ENCODE measurements at places on chromosomes 11 and 22. TPM values are rescaled to one million over a fixed set of nuclear protein-coding genes. Genes with fewer than 3 reads are reported as not detected.

DNA sequence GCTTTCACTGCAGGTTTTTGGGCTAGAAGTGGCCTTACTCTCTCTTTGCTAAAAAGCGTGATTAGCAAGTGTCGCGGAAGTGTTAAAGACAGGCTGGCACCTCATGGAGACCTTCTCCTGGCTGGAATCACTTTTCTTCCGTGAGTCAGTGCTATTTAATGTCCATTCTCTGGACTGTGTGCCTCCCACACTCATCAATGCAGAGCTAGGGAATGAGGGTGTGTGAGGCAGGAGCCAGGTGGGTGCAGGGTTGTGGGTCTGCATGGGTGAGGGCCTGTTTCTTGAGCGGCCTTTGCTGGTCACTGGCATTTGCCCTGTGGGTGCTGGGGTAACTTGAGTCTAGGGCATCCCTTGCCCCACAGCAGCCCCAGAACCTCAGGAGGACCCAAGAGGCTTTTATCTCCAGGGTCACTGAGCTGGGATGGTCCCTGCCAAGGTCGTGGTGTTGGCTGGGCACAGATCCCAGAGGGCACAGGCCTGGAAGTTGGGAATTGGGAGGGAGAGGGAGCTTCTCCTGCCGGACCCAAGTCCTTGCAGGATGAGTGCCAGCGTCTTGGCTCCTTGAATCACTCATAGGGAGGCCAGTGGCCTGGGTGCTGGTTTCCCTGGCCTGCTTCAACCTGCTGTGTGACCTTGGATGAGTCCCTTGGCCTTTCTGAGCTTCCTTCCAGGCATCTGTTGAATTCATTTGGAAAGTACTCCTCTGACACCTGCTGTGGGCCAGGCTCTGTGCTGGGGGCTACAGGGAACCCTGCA lies 30.0 kb downstream of the KIAA1671 start:
- no peak for DNase-seq

GRCh38 chr11:80136991-80137390 lies 696.2 kb upstream of the TENM4 start:
- DNase-seq, result no peak

DNA sequence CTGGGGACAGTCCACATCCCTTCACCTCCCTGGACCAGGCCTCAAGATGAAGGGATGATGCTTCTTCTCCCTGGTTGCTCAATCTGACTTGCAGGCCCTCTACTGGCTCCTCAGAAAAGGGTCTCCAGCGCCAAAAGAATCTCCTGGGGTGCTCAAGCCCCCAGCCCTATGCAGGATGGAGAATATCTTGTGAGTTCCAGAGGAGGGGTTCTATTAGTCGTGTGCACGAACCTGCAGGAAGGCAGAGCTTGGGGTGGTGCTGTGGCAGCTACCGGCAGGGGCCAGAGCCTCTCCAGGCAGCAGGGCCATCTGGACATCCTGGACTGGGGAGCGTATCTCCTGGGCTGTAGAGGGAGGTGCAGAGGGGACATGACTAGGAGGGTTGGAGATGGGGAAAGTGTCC lies 1339.5 kb downstream of the BRD1 start:
- DNase-seq, result no peak

DNA sequence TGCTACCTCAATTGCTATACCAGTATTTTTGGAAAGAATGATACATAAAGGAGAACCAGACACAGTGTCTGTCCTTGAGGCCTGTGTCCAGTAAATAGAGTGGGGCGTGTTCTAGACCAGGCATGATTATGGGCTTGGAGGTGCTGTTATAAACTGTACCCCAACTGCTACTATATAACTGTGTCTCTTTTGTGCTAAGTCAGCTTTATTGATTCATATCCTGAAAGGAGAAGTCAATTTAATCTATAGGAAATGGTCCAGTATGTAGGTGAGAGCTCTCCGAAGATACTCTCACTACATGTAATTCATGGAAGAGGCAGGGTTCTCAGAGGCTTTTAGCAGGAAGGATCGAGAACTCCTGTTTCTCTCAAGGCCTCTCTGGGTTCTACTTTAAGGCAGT lies 334.3 kb downstream of the TMEM135 start:
- no peak for DNase-seq

DNA sequence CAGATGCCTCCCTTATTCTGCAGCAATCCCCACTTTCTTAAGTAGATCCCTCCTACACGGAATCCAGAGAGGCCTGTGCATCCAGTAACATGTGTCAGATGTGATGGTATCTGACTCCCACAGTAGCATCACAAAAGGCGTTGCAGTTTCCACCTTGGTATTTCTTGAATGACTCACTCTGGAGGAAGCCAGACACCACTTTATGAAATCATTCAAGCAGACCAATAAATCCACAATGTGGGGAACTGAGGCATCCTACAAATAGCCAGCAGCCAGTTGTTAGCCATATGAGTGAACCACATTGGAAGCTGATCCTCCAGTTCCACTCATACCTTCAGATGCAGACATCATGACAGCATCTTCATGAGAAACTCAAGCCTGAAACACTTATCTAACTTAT lies 798.1 kb downstream of the OPCML start:
- peak; percentile 98 for DNase-seq

GRCh38 chr11:72821920-72822799 lies 7.9 kb downstream of the ATG16L2 start:
- peak; percentile 81 for DNase-seq

DNA sequence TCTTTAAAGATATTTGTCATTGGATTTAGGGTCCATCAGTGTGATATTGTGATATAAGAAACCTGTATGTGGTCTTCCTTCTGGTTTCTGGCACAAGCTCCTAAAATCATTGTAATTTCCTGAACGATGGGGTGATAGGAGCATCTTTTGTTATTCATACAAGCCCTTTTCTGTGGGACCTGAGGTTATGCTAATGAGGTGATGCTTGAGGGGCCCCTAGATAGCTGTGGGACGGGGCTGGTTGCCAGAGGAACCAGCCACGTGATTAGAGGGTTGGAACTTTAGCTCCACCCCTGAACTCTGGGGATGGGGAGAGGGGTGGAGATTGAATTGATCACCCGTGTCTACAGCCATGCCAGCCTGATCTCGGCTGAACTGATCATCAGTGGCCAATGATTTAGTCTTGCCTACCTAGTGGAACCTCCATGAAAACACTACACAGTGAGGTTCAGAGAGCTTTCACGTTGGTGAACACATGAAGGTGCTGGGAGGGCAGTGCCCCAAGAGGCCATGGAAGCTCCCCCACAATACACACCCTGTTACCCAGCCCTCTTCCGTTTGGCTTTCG lies 62.8 kb downstream of the BCR start:
- no peak for DNase-seq

- DNase-seq, result peak; percentile 49
These were observed 30.3 kb downstream of the ATM start for GRCh38 chr11:108253176-108253575.

DNA sequence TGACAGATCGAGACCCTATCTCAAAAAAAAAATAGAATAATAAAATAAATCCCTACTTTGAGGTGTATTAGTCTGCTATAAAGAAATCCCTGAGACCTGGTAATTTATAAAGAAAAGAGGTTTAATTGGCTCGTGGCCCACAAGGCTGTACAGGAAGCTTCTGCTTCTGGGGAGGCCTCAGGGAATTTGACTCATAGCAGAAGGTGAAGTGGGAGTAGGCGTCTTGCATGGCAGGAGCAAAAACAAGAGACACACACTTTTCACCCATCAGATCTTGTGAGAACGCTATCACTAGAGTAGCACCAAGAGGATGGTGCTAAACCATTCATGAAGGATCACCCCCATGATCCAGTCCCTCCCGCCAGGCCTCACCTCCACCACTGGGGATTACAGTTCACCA lies 29.2 kb downstream of the CDPF1 start:
- no peak for DNase-seq

DNA sequence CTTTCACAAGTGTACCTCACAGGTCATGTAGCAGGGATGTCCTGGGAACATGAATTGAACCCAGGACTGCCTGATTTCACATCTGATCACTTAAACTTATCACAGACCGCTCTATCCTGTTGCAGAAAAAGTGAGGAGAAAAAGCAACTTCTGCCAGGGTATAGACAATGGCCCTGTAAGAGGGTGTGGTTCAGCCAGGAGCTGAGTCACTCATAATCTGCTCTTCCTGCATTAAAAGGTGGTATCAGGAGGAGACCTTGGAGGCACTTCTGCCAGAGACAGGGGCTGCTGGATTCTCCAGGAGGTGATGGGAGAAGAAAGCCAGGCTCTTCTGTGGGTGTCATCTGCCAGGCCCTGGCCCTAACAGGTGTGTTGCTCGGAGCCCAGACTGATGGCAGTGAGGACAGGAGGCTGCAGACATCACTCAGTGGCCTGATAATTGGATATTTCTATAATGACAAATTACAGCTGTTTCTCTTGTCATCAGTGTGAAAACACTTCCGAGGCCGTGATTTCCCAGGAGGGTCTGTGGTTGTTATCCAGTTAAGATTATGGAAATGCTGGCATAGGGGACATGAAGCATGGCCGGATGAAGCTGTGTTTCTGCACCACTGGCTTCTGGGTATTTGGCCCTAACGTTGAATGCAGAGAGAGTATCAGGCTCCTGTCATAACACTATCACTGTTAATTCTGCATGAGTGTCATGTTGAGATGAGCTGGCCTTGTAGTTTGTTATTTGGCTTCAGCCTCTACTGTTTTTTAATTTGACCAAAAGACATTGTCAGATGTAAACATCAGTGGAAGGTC lies 125.1 kb upstream of the ZBED5 start:
- peak; percentile 32 for DNase-seq

SCGB1C1 gene
- not detected for polyA plus RNA-seq

ASPHD2 gene
- 4.1 TPM for polyA plus RNA-seq

TRIM64 gene
- not detected for polyA plus RNA-seq

UPK3A gene
- not detected for polyA plus RNA-seq
